ENCODE measurements at places on chromosomes 7 and 10.

DNA sequence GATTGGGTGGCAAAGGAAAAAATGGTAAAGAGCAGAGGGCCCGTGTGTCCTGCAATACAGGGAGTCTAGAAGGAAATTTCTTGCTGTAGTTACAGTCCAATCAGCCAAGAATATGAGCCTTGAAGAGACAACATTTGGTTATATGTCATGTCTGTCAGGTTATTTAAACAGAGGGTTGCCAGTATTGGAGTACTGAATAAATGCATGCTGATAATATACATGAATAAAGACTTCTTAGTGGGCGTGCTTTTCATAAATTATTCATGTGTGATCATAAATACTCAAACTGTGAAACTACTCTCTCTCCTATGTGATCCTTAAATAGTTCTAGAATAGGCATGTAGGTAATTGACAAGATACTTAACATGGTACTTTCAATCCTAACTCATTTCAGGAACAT is 249.0 kb downstream of the CRPPA start:
- DNase-seq: no peak

GRCh38 chr7:13920053-13920697 is 69.3 kb downstream of the ETV1 start:
- DNase-seq: no peak

DNA sequence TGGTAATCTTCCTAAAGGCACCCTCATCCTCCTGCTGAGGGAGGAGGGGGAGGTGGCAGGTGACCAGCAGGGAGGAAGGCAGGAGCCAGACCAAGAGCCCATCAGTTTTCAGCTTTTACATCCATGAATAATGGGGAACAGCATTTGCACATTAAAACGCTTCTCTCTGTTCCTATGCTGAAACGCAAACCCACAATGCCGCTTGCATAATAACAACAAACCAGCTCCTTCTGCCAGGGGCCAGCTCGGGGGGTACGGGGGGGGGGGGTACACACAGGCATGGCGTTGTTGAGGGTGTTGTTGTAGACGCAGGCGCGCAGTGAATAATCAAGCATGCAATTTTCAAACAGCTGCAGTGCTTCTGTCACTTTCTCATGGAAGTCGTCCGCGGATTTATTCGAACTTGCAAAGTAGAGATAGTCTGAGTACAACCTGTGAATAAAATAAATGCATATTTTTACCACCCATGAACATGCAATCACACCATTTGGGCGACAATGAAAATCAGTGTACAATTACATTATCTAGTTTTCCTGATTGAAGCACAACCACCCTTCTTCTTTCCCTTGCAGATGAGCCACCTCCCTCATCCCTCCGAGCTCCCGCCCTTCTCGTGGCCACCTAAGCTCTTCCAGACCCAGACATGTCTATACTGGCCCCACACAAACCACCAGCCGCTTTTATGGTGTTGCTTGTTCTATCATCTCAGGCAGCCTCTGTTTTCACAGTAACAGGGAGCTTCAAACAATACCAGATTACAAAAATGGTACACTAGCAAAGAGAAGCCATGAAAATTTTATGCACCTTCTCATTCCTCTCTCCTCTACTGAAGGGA is 72.2 kb downstream of the CHST15 start:
- no peak for DNase-seq

DNA sequence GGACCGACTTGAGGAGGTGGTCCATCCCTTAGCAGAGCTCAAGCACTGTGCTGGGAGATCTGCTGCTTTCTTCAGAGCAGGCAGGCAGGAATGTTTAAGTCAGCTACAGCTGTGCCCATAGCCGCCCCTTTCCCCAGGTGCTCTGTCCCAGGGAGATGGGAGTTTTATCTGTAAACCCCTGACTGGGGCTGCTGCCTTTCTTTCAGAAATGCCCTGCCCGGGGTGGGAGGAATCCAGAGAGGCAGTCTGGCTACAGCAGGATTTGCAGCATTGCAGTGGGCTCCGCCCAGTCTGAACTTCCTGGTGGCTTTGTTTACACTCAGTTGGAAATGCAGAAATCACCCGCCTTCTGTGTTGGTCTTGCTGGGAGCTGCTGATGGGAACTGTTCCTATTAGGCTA is 51.2 kb upstream of the SEMA3A start:
- DNase-seq: no peak

GRCh38 chr10:78269060-78269459 is 235.4 kb downstream of the RPS24 start:
- no peak for DNase-seq

DNA sequence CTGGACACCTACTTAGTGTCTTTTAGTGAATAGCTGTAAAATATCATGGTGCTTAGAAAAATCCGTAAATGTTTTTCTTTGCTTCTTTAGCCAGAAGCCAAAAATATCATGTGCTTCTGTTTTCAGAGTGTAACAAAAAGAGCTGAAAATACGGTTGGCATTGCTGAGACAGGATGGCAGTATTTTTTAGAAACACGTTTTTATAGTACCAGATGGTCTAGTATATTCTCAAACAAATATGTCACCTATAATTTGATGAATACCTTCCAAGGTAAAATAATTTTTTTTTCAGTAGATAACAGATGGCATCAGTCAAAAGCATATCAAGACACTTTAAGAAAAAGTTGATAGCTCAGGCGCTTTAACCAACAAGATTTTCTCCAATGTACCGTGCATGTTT is 326.6 kb downstream of the PHF14 start:
- no peak for DNase-seq

- no peak for DNase-seq
Observed at GRCh38 chr10:51760864-51761640, 61.7 kb upstream of the CSTF2T start.

- no peak for DNase-seq
Observed at GRCh38 chr7:17600340-17600752, 301.9 kb downstream of the AHR start.

DNA sequence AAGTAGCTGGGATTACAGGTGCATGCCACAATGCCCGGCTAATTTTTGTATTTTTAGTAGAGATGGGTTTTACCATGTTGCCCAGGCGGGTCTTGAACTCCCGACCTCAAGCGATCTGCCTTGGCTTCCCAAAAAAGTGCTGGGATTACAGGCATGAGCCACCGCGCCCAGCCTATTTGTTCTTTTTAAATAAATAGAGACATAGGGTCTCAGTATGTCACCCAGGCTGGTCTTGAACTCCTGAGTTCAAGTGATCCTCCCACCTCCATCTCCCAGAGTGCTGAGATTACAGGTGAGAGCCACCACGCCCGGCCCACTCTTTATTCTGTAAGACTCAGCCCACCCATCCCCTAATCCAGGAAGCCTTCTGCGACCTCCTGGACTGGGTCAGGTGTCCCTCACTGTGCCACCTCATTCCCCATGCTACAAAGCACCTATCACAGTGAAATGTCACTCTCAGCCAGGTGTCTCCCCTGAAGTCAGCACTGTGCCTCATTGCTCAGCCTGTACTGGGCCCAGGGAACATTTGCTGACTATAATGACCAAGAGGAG is 2.8 kb downstream of the TMEM120A start:
- DNase-seq: no peak

GRCh38 chr10:92965314-92965713 is 95.3 kb upstream of the CYP26C1 start:
- no peak for DNase-seq

- DNase-seq: no peak
Observed at GRCh38 chr10:634256-634655, 55.2 kb downstream of the DIP2C start.

DNA sequence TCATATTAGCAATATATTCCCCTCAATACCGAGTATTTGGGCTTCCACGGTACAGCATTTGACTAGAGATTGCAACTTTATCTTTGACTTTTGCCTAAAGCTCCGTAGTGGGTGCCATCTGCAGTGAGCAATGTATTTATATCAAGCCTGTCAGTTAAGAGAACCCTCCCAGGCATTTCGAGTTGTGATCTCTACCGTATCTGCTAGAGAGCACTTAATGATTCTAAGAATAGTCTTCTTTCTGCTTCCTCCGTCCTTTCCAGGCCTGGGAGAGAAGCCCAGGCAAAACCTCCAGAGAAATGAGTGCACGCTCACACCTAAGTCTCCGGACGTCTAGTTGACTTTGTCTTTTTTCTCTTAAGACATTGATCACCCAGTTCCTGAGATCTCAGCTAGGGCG is 210.6 kb downstream of the KLF6 start:
- no peak for DNase-seq

DNA sequence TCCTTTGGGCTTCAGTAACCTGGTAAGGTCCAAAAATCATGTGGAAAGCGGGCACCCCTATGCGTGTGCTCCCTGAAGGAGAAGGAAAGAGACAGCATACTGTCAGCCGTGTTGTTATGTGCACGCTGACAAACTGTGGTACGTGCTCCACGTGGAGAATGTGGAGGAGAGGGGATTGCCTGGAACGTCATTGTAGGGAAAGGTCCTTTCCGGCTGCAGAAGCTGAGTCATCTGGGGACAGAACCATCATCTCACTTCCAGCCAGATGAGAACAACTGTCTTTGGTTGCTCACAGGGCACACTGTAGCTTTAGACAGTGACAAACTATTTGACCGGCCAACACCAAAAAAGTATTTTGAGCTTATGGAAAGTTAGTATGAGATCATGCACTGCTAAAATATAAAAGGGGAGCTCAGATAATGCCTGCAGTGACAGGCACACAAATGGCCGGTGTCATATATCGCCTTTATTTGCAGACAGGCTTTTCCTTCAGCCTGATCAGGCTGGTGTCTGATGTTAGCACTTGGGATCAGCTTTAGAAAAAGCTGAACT is 38.8 kb upstream of the GRB10 start:
- DNase-seq: no peak

DNA sequence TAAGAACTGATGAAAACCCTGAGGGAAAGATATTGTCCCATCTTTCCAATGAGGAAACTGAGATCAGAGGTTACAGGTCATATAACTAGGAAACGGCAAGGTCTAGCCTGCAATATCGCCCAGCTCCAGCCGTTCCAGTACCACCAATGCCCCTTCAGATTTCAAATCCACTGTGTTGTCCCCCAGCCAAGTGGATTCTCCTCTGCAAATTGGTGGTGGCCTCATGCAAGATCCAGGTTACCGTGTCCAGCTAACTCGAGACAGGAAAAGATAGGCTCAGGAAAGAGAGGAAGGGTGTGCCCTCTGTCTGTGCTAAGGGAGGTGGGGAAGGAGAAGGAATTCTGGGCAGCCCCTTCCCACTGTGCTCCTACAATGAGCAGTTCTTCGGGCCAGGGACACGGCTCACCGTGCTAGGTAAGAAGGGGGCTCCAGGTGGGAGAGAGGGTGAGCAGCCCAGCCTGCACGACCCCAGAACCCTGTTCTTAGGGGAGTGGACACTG is 25.3 kb downstream of the PRSS2 start:
- no peak for DNase-seq

- DNase-seq: no peak
Observed at GRCh38 chr7:35032166-35032565, 5.1 kb downstream of the DPY19L1 start.

DNA sequence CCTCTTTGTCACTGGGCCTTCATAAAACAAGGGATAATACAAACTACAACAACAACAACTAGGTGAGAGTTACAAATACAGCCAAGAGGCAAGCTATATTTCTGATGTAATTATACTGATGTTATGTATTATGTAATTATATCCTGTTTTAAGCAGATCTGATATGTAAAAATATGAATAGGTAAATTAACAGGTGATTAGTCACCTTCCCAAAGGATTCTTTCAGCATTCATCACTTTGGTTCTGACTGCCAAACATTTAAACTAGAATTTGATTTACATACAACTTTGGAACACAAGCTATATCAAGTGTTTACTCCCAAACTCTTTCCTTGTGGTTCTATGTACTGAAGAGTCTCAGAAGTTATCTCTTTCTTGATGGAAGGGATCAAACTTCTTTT is 53.7 kb downstream of the BEND7 start:
- DNase-seq: no peak

- no peak for DNase-seq
Observed at GRCh38 chr7:24965831-24966708, 13.9 kb downstream of the OSBPL3 start.

- no peak for DNase-seq
Observed at GRCh38 chr10:44035474-44036197, 349.3 kb downstream of the CXCL12 start.

- DNase-seq: no peak
Observed at GRCh38 chr10:34941471-34942357, 126.6 kb upstream of the PARD3 start.

GRCh38 chr7:36280840-36281812 is 108.5 kb upstream of the ANLN start:
- DNase-seq: no peak

DNA sequence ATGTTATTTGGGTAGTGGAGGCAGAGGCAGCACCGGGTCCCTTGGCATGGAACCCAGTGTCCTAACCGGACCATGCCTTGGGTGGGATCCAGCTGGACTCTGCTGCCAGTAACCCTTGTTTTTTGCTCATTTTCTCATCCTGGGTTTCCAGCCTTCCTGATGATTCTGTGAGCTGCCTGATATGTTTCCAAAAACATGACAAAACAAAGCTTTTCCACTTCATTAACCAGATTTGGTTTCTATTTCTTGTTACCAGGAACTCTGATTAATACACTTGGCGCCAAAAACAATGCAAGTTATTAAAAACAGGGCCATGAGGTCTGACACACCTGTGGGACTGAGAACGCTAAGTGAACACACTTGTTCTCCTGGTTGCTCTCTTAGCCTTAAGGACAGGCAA is 32.8 kb upstream of the DLG5 start:
- no peak for DNase-seq

- no peak for DNase-seq
Observed at GRCh38 chr7:93835702-93836101, 54.9 kb downstream of the TFPI2 start.

DNA sequence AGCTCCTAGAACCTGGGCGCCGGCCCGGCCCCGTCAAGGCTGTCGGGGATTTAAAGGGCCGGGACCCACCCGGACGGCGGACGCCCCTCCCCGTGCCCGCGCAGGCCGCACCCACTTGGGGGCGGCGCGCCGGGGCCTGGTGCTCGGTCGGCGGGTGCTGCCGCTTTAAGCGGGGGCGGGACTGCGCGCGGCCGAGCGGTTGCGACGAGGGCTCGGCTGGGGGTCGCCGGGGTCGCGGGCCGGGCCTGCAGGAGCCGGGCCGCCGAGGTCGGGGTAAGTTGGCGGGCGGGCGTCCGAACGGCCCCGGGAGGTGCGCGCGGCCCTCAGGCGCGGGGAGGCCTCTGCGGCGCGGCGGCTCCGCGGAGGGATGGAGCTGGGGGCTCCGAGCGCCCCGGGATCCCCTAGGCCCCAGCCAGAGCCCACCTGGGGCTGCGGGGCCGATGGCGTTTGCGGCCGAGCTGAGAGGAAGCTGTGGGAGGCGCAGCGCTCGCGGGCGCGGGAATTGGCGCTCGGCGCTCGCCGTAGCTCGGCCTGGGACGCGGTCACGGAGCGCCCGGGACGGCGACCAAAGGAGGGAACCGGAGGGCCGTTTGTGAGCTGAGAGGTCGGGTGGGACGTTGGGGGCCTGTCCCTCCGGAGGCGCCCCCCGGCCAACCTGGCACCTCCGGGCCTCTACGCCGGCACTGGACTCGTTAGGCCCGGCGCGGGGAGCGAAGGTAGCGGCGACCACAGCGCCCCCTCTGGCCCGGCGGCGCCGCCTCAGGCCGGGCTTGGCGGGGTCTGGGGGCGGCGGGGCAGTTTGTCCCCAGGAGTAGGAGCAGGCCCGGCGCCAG is at the start of gene TRRAP:
Gene TRRAP, plus strand, starts transcription at position 168 of the 833 bp plus-strand sequence. CDS start 2,619 bp downstream, outside the sequence.
- peak; percentile 80 for DNase-seq

GRCh38 chr7:108328174-108328651 is 128.0 kb downstream of the NRCAM start:
- DNase-seq: no peak

GRCh38 chr7:70762696-70763095 is 369.2 kb upstream of the GALNT17 start:
- no peak for DNase-seq

- no peak for DNase-seq
Observed at GRCh38 chr10:61752111-61753011, 89.6 kb downstream of the CABCOCO1 start.
